ENCODE measurements at places on chromosomes 3 and 15.

GRCh38 chr15:63476229-63476632 lies 28.2 kb upstream of the USP3 start:
- DNase-seq = no peak

GRCh38 chr3:192024751-192025150 lies 563.8 kb downstream of the PYDC2 start:
- DNase-seq = no peak

GRCh38 chr15:46089467-46089935 lies 454.7 kb downstream of the SQOR start:
- no peak for DNase-seq

DNA sequence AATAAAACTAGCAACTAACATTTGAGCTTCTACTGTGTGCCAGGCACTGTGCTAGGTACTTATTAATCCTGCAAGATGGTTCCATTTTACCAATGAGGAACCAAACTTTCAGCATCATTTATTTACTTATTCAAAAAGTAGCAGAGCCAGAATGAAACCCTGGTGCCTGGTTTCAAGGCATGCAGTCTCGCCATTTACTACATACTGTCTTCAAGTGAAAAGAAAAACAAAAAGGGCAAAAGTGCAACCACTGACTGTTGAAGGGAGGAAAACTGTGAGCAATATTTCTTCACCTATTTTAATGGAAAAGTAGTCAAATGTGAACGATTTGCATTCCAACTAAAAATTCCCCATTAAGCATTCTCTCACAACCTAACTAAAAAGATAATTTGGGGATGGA lies 8.7 kb downstream of the DCUN1D1 start:
- no peak for DNase-seq

GRCh38 chr3:11944052-11944673 lies 60.0 kb upstream of the SYN2 start:
- no peak for DNase-seq

- DNase-seq = no peak
These were observed 2.6 kb downstream of the TSEN2 start for GRCh38 chr3:12486916-12487315.

- DNase-seq = no peak
These were observed 13.3 kb downstream of the LSG1 start for GRCh38 chr3:194658477-194659242.

GRCh38 chr3:53994986-53995603 lies 103.4 kb upstream of the SELENOK start:
- DNase-seq = no peak

GRCh38 chr3:73137736-73138403 lies 76.4 kb downstream of the EBLN2 start:
- no peak for DNase-seq

- DNase-seq = no peak
These were observed 15.2 kb downstream of the TRAIP start for GRCh38 chr3:49841126-49841696.

- no peak for DNase-seq
These were observed 56.8 kb upstream of the RYK start for GRCh38 chr3:134307425-134307824.

- no peak for DNase-seq
These were observed 8.7 kb downstream of the FEM1B start for GRCh38 chr15:68286256-68286655.

GRCh38 chr3:27454461-27454860 lies 29.7 kb downstream of the SLC4A7 start:
- DNase-seq = no peak

- no peak for DNase-seq
These were observed 12.8 kb upstream of the GATA2 start for GRCh38 chr3:128505771-128506170.

GRCh38 chr3:88005066-88005465 lies 53.7 kb downstream of the CGGBP1 start:
- DNase-seq = peak; percentile 46

DNA sequence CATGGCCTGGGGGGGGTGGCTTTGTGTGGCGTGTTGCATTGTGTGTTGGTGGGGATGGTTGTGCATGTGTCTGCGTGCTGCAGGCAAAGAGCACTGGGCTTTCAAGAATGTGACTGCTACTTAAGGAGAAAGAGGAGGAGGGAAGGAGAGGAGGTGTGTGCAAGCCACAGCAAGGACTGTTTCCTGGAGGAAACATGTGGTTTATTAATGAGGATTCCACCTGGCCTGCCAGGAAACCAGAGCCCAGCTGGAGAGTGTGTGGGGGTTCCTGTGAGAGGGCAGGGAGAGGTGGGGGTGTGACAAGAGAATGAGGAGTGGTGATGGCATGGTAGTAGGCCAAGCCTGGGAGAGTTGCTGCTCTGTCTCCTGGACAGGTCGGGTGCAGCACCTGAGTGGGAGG lies 258.1 kb upstream of the ROPN1 start:
- DNase-seq = no peak

GRCh38 chr15:93118904-93119303 lies 29.9 kb upstream of the RGMA start:
- no peak for DNase-seq

GRCh38 chr3:26132942-26133341 lies 343.1 kb downstream of the OXSM start:
- DNase-seq = no peak

GRCh38 chr15:75232826-75233503 lies 25.2 kb upstream of the GOLGA6C start:
- DNase-seq = no peak

- DNase-seq = no peak
These were observed 12.5 kb upstream of the CAMKV start for GRCh38 chr3:49882166-49882565.

GRCh38 chr3:112635674-112636073 lies 5.3 kb downstream of the CCDC80 start:
- DNase-seq = no peak

- no peak for DNase-seq
These were observed 21.3 kb downstream of the PLOD2 start for GRCh38 chr3:146139586-146140110.

DNA sequence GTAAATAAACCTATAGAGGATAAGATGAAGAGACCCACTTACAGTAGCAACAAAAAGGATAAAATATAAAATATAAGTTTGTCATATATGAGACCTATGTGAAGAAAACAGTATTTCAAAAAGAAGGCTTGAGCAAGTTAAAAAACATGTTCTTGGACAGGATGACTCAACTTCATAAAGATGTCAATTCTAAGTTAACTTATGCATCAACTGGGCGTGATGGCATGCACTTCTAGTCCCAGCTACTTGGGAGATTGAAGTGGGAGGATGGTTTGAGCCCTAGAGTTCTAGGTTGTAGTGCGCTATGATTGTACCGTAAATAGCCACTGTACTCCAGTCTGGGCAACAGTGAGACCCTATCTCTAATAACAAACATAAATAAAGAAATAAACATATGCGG lies 59.7 kb downstream of the PDCD6IP start:
- DNase-seq = no peak

GRCh38 chr3:58047826-58048225 lies 39.6 kb downstream of the FLNB start:
- DNase-seq = no peak
